ENCODE measurements at places on chromosomes 7 and 10. TPM values are rescaled to one million over a fixed set of nuclear protein-coding genes. Genes with fewer than 3 reads are reported as not detected.

FKBP6 gene
- polyA plus RNA-seq: 0.25 TPM

CLDN3 gene
- polyA plus RNA-seq: 32.9 TPM

UBTD1 gene
- polyA plus RNA-seq: 7.0 TPM

FAM241B gene
- 9.7 TPM for polyA plus RNA-seq

TMEM213 gene
- 44.4 TPM for polyA plus RNA-seq

NANOS1 gene
- 3.4 TPM for polyA plus RNA-seq

URGCP gene
- 30.0 TPM for polyA plus RNA-seq

CPA2 gene
- polyA plus RNA-seq: 0.46 TPM

TEX36 gene
- polyA plus RNA-seq: not detected

RNF148 gene
- 0.28 TPM for polyA plus RNA-seq

MACC1 gene
- polyA plus RNA-seq: 9.3 TPM

CCDC146 gene
- polyA plus RNA-seq: 20.9 TPM

FEZF1 gene
- polyA plus RNA-seq: not detected

RAMP3 gene
- 13.9 TPM for polyA plus RNA-seq

TLL2 gene
- 0.99 TPM for polyA plus RNA-seq

MRC1 gene
- polyA plus RNA-seq: 11.6 TPM

IQUB gene
- 5.2 TPM for polyA plus RNA-seq

TDRD1 gene
- 0.04 TPM for polyA plus RNA-seq

ASZ1 gene
- not detected for polyA plus RNA-seq

MAT1A gene
- polyA plus RNA-seq: 1.2 TPM

PON3 gene
- 1.8 TPM for polyA plus RNA-seq

ANKMY2 gene
- 36.0 TPM for polyA plus RNA-seq

CACNB2 gene
- 3.3 TPM for polyA plus RNA-seq

NPFFR1 gene
- polyA plus RNA-seq: 0.13 TPM

AKR1D1 gene
- polyA plus RNA-seq: 0.07 TPM

CALML3 gene
- polyA plus RNA-seq: not detected

AKR1E2 gene
- 11.3 TPM for polyA plus RNA-seq

UBE2D4 gene
- polyA plus RNA-seq: 25.0 TPM

CADPS2 gene
- polyA plus RNA-seq: 47.2 TPM

POLR2J2 gene
- polyA plus RNA-seq: 1.1 TPM

RFC2 gene
- 44.4 TPM for polyA plus RNA-seq

KCP gene
- 12.1 TPM for polyA plus RNA-seq

BEND7 gene
- polyA plus RNA-seq: 29.7 TPM

SND1 gene
- polyA plus RNA-seq: 177 TPM

AGMO gene
- 0.98 TPM for polyA plus RNA-seq

GARIN1A gene
- polyA plus RNA-seq: 1.4 TPM

TRIL gene
- polyA plus RNA-seq: 55.9 TPM

ACTL6B gene
- polyA plus RNA-seq: not detected

DYDC2 gene
- polyA plus RNA-seq: 2.4 TPM

INHBA gene
- polyA plus RNA-seq: 4.6 TPM

POLD2 gene
- 99.5 TPM for polyA plus RNA-seq

EBF3 gene
- polyA plus RNA-seq: 0.79 TPM

EN2 gene
- 0.15 TPM for polyA plus RNA-seq

LIPN gene
- not detected for polyA plus RNA-seq

TSPAN14 gene
- polyA plus RNA-seq: 81.6 TPM

RASSF4 gene
- polyA plus RNA-seq: 20.7 TPM

SLF2 gene
- 32.9 TPM for polyA plus RNA-seq

RAPGEF5 gene
- 37.3 TPM for polyA plus RNA-seq

DNAJC12 gene
- polyA plus RNA-seq: 16.3 TPM

BTBD16 gene
- 0.60 TPM for polyA plus RNA-seq

PDE6C gene
- 0.28 TPM for polyA plus RNA-seq

PIK3AP1 gene
- 4.8 TPM for polyA plus RNA-seq

UNC5B gene
- polyA plus RNA-seq: 48.3 TPM

SPDYE16 gene
- polyA plus RNA-seq: 1.8 TPM

KIAA1217 gene
- polyA plus RNA-seq: 73.9 TPM

SLC26A5 gene
- not detected for polyA plus RNA-seq

SEMA3C gene
- 23.3 TPM for polyA plus RNA-seq

C10orf53 gene
- polyA plus RNA-seq: not detected

DOCK1 gene
- 67.9 TPM for polyA plus RNA-seq

PALD1 gene
- polyA plus RNA-seq: 10.6 TPM
